Endothelial cell (in vitro differentiated cells): ENCODE measurements at places on chromosomes 6 and 20. TPM values are rescaled to one million over a fixed set of nuclear protein-coding genes. Genes with fewer than 3 reads are reported as not detected.

CSE1L gene
- total RNA-seq, result 54.7 TPM

DNMT3B gene
- 77.9 TPM for total RNA-seq

CALHM6 gene
- 1.3 TPM for total RNA-seq

ZBTB46 gene
- total RNA-seq, result 42.1 TPM

FOXF2 gene
- not detected for total RNA-seq

KDM1B gene
- 14.9 TPM for total RNA-seq

CLIC5 gene
- total RNA-seq, result 10.9 TPM

ARFRP1 gene
- 33.4 TPM for total RNA-seq

SPAG4 gene
- total RNA-seq, result 15.2 TPM

RBM24 gene
- 19.6 TPM for total RNA-seq

TMEM239 gene
- not detected for total RNA-seq

GRCh38 chr20:20410678-20411077 is 42.8 kb downstream of the INSM1 start:
- DNase-seq, result peak; percentile 57
- peak overlapping the region; percentile 59 for H3K27ac ChIP-seq
- no peaks in the 10 kb centered on the region for H3K36me3 ChIP-seq
- H3K27me3 ChIP-seq, result peaks cover 1% of the 10 kb centered on the region

DNA sequence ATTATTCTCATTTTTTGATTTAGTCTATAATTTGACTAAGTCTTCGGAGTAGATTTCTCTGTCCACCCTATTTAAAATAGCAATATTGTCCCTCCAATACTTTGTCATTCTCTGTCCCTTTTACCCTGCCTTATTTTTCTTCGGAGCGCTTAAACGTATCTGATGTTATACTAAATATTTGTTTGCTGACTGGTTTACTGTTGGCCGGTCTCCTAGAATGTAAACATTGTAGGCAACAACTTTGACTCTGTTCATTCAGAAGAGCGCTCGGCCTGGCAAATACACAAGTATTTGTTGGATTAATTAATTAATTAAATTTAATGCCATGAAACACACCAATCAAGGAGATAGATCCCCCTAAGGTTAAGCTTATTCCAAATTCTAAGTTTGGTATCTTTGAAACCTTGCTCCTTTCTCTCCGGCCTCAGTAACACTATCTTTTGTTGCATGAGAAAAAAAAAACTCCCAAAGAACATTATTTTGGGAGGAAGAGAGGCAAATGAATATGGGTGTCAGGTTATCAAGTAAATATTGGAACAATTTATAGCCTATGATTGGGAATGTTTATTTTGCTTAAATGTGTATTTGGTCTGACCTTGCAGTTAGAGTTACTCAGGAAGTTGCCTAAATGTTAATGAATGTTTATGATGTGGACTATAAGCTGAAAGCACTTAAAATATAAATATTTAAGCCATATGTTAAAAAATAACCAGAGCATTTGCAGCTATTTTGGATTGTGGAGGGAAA is 231.1 kb downstream of the SOX4 start:
- no peak for DNase-seq
- peaks cover 35% of the 10 kb centered on the region for H3K4me1 ChIP-seq
- H3K27ac ChIP-seq, result no peak overlapping the region

- H3K4me3 ChIP-seq, result no peak overlapping the region
- H3K27ac ChIP-seq, result peak overlapping the region; percentile 88
- peaks cover 2% of the 10 kb centered on the region for H3K27me3 ChIP-seq
- no peaks in the 10 kb centered on the region for H3K36me3 ChIP-seq
Measured at GRCh38 chr6:157790548-157791160, 32.4 kb upstream of the SNX9 start.

- H3K27me3 ChIP-seq, result peaks cover 5% of the 10 kb centered on the region
- peaks cover 19% of the 10 kb centered on the region for H3K36me3 ChIP-seq
Measured at GRCh38 chr20:32359633-32360332, 1.7 kb downstream of the ASXL1 start.

DNA sequence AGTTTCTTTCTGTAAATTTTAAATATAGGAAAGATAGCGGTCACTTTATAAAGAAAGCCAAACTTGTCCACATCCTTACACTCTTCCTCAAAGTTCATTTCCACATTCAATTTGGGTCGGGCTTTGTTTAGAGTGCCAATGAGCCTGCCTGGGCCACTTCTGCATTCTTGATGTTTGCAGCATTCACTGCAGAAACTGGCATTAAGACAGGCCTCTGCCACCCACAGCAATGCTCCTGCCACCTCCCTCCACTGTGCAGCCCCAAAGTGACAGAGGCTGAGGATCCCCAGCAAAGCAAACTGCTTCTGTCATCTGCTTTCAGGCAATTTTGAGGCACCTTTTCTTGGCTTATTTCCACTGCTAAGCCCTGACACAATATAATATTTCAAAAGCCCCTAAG is 61.2 kb downstream of the TNFAIP3 start:
- no peak for DNase-seq
- no peak overlapping the region for H3K27ac ChIP-seq
- no peak overlapping the region for H3K4me3 ChIP-seq
- no peaks in the 10 kb centered on the region for H3K36me3 ChIP-seq
- no peaks in the 10 kb centered on the region for H3K27me3 ChIP-seq

DNA sequence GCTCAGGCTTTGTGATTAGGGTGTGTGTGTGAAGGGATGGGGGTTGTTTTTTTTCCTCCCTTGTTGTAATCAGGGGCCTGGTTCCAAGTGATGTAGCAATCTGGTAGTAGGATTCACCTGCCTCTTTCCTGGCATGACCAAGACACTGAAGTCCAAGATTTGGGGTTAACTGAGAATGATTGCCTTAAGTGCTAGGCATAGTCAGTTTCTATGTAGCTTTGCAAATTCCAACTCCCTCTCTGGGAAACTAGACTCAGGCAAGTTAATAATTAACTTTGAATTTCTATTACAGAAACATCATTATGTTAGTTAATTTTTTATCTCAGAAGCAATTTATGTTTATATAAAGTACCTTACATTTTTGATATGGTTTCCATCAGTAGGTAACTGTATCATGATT is 43.6 kb downstream of the NUS1 start:
- DNase-seq, result no peak
- no peak overlapping the region for H3K27ac ChIP-seq
- no peak overlapping the region for H3K4me3 ChIP-seq
- peaks cover 3% of the 10 kb centered on the region for H3K27me3 ChIP-seq

- no peak overlapping the region for H3K27ac ChIP-seq
- no peak for DNase-seq
- no peaks in the 10 kb centered on the region for H3K27me3 ChIP-seq
- H3K4me3 ChIP-seq, result no peak overlapping the region
- no peaks in the 10 kb centered on the region for H3K4me1 ChIP-seq
Measured at GRCh38 chr6:70079241-70079640, 212.9 kb downstream of the COL19A1 start.

GRCh38 chr6:160227769-160228161 is 30.9 kb downstream of the SLC22A2 start:
- no peak for DNase-seq
- H3K27me3 ChIP-seq, result no peaks in the 10 kb centered on the region
- no peaks in the 10 kb centered on the region for H3K4me1 ChIP-seq
- peaks cover 6% of the 10 kb centered on the region for H3K36me3 ChIP-seq
- no peak overlapping the region for H3K4me3 ChIP-seq

- H3K27ac ChIP-seq, result no peak overlapping the region
- no peaks in the 10 kb centered on the region for H3K27me3 ChIP-seq
- H3K4me1 ChIP-seq, result peaks cover 2% of the 10 kb centered on the region
- no peak for DNase-seq
Measured at GRCh38 chr6:5899216-5900045, 107.3 kb downstream of the NRN1 start.

GRCh38 chr6:3696525-3697088 is 54.9 kb downstream of the PXDC1 start:
- no peak for DNase-seq
- H3K36me3 ChIP-seq, result peaks cover 5% of the 10 kb centered on the region
- H3K27me3 ChIP-seq, result peaks cover 5% of the 10 kb centered on the region
- H3K4me1 ChIP-seq, result peaks cover 3% of the 10 kb centered on the region
- no peak overlapping the region for H3K4me3 ChIP-seq

DNA sequence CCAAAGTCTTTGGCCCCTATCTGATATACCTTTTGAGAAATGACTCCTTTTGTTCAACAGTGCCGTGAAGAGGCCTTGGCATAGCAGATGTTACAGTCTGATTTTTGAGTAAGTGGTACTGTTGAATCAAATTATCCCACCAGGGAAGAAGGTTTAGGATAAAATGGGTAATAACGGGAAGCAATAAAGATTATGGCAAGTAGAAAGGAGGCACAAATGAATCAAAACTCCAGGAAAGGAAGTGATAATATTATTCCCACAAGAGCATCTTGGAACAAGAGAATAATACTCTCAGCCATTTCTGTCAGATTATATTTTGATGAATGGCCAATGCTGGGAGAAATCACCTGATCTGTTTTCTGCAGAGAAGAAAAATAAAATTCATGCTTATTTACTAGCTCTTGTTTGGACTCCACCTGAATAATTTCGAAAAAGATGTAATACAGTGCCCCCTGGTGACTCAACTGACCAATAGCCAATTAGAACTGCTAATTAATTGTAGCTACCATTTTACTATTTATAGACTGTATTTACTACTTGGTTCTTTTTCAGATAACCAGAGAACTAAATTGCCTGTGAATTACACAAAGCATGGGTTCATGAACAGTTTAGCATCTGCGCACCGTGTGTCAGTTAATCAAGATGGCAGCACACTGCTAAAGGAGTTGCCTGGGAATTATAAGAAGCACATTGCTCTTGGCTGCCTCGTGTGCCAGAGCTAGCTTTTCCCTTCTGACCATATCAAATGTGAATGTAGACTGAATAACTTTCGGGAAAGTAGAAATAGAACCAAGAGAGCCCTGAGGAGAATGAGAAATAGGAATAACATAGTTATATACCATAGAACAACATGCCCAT is 78.5 kb upstream of the TRDN start:
- H3K36me3 ChIP-seq, result no peaks in the 10 kb centered on the region
- no peaks in the 10 kb centered on the region for H3K4me1 ChIP-seq
- H3K27ac ChIP-seq, result no peak overlapping the region
- DNase-seq, result peak; percentile 43
- H3K4me3 ChIP-seq, result no peak overlapping the region
